Dermis microvascular lymphatic vessel endothelial cell (primary cell): ENCODE measurements at places on chromosomes 6 and 20.
A peak's percentile ranks its signal among the peaks of the same experiment; 100 is the strongest.

GRCh38 chr6:7998103-7998725 is 66.0 kb downstream of the BLOC1S5 start:
- no peak for DNase-seq

DNA sequence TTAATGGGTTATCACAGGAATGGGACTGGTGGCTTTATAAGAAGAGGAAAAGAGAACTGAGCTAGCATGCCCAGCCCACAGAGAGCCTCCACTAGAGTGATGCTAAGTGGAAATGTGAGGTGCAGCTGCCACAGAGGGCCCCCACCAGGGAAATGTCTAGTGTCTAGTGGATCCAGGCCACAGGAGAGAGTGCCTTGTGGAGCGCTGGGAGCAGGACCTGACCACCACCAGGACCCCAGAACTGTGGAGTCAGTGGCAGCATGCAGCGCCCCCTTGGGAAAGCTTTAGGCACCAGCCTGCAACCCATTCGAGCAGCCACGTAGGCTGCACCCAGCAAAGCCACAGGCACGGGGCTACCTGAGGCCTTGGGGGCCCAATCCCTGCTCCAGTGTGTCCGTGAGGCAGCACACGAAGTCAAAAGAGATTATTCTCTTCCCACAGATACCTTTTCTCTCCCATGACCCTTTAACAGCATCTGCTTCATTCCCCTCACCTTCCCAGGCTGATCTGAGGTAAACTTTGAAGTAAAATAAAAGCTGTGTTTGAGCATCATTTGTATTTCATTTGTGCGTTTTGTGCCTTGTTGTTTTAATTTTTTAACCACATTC is 4.4 kb downstream of the HLA-E start:
- DNase-seq, result no peak

DNA sequence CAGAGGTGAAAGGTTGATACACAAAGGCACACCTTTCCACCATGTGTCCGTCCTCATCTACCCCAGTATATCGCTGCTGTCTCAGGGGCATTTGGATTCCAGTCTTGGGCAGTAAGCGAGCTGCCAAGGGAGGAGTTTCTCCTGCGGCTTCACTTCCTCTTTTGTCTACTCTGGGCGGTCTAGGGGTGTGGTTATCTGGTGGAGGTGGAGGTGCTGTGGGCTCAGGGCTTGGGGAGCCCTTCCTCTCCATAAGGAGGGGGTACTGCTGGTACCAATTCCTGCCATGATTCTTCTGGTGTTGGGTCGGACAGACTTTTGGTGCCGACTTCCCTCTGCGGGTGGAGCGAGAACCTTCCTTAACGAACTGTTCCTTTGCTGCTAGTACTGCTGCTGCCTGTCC is 31.9 kb upstream of the FABP7 start:
- no peak for DNase-seq

DNA sequence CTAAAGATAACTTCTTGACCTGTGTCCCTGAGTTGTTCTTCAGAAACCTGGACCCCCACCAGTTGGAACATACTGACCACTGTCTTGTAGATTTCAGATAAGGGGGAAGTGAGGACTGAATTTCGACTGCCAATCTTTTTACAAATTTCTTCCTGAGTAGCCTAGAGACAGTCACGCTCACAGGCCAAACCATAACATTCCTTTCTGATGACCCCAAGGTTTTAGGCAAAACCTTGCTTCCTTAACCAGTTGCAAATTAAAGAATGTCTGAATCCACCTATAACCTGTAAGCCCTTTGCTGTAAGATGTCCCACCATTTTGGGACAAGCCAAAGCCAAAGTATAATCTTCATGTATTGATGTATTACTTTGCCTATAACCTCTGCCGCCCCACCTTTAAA is 306.9 kb downstream of the LRFN2 start:
- no peak for DNase-seq

GRCh38 chr6:34601706-34602105 is 45.6 kb upstream of the SPDEF start:
- DNase-seq, result no peak

DNA sequence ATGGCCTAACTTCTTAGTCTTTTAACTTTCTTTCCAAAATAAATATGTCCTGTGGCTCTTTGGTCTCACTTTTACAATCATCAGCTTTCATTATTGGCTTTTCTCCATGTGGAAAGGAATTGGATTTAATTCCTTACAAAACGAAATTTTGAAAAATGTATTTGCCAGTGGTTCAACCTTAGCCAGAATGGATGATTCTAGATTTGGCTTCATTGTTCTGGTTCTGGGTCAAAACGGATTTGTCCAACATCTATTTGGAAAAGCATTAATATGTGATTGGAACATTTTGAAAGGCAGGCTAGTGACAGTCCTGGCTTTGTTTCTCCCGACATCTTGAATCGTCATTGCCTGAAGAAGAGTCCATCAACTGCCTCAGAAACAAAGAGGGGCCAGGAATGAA is 59.2 kb downstream of the TENT5A start:
- no peak for DNase-seq

- DNase-seq, result peak; percentile 95
These were observed 21.5 kb downstream of the SYNJ2 start for GRCh38 chr6:158002951-158003853.

DNA sequence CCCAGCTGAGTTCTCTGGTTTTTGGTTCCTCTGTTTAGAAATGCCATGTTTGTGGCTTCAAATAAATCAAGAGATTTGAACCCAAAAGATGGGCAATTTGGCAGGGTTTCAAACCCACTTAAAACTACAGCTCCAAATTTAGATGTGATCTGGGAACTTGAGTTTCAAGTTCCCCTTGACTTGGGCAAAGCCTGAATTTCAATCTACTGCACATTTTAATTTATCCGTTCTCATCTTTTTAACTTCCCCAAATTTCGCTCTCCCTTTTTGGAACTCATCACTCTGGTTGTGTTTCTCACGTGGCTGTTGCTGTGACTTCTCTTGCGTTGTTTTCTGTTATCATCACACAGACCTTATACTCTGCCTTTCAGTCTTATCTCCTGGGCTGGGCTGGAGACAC is 230.9 kb downstream of the CDC5L start:
- DNase-seq, result no peak

- no peak for DNase-seq
These were observed 48.4 kb downstream of the GCNT2 start for GRCh38 chr6:10569392-10570127.

- no peak for DNase-seq
These were observed 270.7 kb upstream of the RGS17 start for GRCh38 chr6:153401751-153402150.

- DNase-seq, result no peak
These were observed 108.0 kb upstream of the PDE7B start for GRCh38 chr6:135743476-135743875.

- DNase-seq, result no peak
These were observed 37.7 kb downstream of the C6orf132 start for GRCh38 chr6:42104804-42105125.

DNA sequence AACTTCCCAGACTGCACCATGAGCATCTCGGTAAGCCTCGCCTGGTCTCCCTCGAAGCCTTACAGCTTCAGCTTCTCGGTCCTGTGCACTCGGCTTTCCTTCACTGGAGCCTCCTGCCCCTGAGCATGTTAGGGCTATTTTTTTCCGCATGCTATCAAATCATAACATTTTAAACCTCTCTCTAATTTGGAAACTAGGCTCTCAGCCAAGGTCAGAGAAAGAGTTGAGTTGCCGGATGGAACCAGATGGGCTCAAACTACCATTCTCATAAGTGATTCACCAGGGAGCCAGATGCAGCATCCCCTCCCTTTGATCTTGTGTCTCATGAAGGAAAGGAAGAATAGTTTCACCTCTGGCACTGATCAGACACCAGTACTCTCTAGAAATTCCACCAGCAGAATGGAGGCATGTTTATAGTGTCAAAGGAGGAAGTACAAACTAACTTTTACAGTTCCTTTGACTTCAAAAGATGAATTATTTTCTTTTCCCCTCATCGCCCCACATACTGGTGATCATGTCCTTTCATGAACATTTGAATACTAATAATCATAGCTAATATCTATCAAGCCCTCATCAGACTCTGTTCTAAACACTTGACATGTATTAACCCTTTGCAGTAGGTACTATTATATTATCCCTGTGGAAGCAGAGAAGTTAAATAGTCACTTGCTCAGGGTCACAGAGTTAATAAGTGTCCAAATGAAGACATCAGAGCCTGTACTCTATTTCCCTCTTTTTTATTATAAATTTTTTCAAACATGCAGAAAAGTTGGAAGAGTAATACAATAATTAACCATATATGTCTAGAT is 46.7 kb downstream of the MAP1LC3A start:
- peak; percentile 84 for DNase-seq

DNA sequence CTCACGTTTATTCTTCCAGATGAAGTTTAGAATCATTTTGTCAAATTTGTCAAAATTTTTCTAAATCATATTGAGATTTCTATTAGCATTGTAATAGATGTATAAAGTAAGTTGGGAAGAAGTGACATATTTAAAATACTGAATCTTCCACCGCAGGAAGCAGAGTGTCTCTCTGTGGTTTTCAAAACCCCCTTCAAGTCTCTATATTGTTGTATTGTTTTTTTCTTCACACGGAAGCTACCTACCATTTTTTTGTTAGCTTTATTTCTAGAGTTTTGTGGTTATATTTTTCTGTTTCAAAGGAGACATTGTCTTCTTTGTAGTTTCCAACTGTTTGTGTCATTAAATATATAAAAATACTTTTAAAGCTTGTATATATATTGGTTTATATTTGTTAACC is 188.6 kb downstream of the ZDHHC14 start:
- DNase-seq, result no peak

DNA sequence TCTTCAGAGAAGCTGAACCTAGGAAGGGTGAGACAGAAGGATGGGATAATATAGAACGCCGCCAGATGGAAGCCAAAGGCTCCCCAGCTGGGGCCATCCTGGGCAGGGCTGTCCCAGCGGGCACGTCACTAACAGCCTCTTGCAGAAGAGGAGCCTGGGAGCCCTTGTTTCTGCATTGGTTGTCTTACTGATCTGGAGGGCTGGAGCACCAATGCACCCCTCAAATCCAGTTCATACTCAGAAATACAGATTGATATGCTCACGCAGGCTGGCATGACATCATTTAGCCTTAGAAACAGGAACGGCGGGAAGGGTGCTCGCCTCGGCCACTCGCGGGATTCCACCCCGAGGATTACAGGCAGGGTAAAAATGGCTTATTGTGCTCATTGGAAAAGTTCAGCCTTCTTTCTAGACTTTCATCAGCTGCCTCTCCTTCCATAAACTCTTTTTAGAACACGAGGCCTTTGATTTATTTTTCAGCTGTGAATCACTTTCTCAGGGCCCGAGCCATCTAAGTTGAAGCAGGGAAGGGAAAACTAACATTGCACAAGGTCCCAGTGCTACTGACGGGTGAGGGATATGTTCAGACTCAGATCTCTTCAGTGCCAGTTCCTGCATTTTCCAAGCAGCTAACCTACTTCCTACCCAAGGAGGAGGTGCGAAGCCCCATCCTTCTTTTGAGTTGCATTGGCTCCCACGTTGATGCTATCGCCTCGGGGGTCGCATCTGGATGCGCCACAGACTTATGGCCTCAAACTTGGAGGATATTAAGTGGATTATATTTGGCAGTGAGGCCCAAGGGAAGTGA is 82.3 kb downstream of the GMPR start:
- no peak for DNase-seq

- DNase-seq, result peak; percentile 58
These were observed 54.2 kb downstream of the MAP3K5 start for GRCh38 chr6:136737871-136738691.

GRCh38 chr6:51992876-51993275 is 94.5 kb downstream of the PKHD1 start:
- no peak for DNase-seq

- no peak for DNase-seq
These were observed 59.7 kb upstream of the MYB start for GRCh38 chr6:135121434-135121833.

DNA sequence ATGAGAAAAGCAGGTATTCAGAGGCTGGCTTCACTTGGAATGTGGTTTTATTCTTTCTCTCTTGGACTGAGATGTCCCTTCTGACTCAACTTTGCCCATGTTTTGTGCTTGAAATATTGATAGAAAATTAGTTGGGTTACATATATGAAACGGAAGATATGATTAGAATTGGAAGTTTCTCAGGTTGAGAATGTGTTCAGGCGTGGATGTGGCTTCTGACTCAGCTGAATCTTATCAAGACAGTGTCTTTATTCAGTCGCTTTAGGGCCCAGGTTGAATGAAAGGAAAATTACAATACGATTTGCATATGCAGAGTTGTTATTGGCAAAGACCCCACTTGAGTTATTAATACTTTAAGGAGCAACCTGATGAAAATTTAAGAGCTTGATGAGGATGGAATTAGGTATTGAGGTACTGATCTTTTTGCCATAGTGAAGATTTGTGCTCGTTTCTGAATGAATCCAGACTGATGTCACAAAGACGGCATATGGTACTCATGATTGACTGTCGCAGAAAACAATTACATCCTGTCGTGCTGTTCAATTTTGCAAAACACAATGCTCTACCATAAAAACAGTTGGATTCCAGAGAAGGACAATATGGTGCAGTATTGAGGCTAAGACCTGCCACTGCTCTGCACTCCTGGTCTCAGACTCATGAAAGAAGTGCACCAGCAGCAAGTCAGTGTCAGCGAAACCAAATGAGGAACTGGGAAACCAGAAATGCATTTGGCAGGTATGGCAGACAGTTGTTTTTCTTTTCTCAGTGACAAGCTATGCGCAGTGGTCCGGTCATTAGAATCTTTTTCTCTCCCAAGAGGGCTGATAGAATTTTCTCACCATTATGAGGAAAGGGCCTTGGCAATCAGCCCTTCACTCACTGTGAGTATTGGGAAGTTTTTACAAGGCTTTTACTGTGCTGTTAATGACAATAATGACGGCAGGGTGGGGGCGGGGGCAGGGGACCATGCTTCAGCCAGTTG is 158.3 kb downstream of the DOK5 start:
- no peak for DNase-seq

- no peak for DNase-seq
These were observed 87.0 kb downstream of the FHL5 start for GRCh38 chr6:96649926-96650325.

GRCh38 chr6:146286961-146287360 is 256.7 kb upstream of the RAB32 start:
- DNase-seq, result no peak

DNA sequence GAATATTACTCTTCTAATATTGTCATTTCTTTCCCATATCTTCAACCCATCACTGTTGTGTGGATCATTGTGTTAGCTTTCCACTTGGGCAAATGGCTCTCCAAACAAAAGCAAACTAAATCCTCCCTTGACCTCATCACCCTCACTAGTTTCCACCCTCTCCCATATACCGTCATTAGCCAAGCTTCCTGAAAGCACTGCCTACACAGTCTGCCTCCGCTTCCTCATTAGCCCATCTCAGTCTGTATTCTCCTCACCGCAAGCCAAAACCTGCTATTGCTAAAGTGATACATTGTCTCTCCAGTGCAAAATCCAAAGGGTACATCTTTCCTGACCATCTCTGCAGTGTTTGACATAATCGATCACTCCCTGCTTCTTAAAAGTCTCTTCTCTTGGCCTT is 212.6 kb downstream of the CLIC5 start:
- DNase-seq, result no peak

- DNase-seq, result no peak
These were observed 11.0 kb upstream of the HIVEP1 start for GRCh38 chr6:12001004-12001705.

DNA sequence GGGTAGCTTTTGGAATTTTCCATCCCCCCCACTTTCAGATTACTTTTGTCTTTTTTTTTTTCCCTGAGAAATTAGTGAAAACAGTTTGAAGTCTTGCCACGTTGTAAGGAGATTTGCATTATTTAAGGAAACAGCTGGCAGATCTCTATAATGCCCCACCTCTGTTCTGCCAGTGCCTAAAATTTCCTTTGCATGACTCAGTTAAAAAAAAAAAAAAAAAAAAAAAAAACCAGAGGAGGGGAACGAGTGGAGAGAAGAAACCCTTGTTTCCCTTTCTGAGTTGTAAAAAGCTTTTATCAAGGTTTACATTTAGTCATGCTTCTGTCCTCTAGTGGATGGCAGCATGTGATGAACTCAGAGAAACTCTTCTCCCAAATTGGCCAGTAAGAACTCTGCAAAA is 33.5 kb downstream of the CARMIL1 start:
- no peak for DNase-seq
